Activated CD8-positive, alpha-beta T cell treated with anti-CD3 and anti-CD28 coated beads for 36 hours (primary cell): ENCODE measurements at places on chromosomes 1 and 21. TPM values are rescaled to one million over a fixed set of nuclear protein-coding genes. Genes with fewer than 3 reads are reported as not detected.

GRCh38 chr1:34460193-34460592 is 283.5 kb downstream of the C1orf94 start:
- no peak overlapping the region for H3K27ac ChIP-seq
- peaks cover 5% of the 10 kb centered on the region for H3K27me3 ChIP-seq
- no peaks in the 10 kb centered on the region for H3K4me1 ChIP-seq
- DNase-seq = peak; percentile 73
- no peaks in the 10 kb centered on the region for H3K36me3 ChIP-seq

DNA sequence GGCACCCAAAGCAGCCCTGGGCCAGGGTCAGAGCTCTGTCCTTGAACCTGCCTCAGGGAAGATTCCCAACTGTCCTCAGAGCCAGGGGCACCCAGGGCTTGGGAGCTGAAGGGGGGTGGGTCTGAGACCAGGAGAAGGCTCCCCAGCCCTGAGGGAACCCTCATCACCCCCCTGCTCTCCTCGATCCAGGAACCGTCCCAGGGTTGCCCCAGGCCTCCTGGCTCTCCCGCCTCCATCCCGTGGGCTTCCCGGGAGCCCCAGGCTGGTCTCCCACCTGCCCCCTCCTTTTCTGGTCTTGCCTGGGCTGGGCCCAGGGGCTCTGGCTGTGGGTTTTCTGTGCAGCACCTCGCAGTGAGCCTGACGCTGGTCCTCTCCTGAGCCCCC is 6.7 kb upstream of the SAMD11 start:
- peaks cover 9% of the 10 kb centered on the region for H3K4me1 ChIP-seq
- no peak overlapping the region for H3K27ac ChIP-seq
- no peak for DNase-seq
- H3K27me3 ChIP-seq = peaks cover 25% of the 10 kb centered on the region
- no peaks in the 10 kb centered on the region for H3K36me3 ChIP-seq

- no peak overlapping the region for H3K4me3 ChIP-seq
- peaks cover 4% of the 10 kb centered on the region for H3K27me3 ChIP-seq
- H3K4me1 ChIP-seq = no peaks in the 10 kb centered on the region
- no peak for DNase-seq
- H3K27ac ChIP-seq = no peak overlapping the region
Observed at GRCh38 chr21:41052820-41053555, 115.0 kb upstream of the BACE2 start.

GRCh38 chr1:59028048-59028447 is 244.2 kb upstream of the JUN start:
- H3K36me3 ChIP-seq = no peaks in the 10 kb centered on the region
- DNase-seq = no peak
- peaks cover 19% of the 10 kb centered on the region for H3K4me1 ChIP-seq
- H3K27me3 ChIP-seq = no peaks in the 10 kb centered on the region
- no peak overlapping the region for H3K27ac ChIP-seq
- no peak overlapping the region for H3K4me3 ChIP-seq

- DNase-seq = no peak
- no peak overlapping the region for H3K27ac ChIP-seq
- no peaks in the 10 kb centered on the region for H3K4me1 ChIP-seq
- no peaks in the 10 kb centered on the region for H3K36me3 ChIP-seq
- no peaks in the 10 kb centered on the region for H3K27me3 ChIP-seq
- no peak overlapping the region for H3K4me3 ChIP-seq
Observed at GRCh38 chr21:21385404-21385803, 387.2 kb downstream of the NCAM2 start.

The CYP4A22 gene
- total RNA-seq = not detected
